ENCODE measurements at places on chromosomes 3 and 15.

DNA sequence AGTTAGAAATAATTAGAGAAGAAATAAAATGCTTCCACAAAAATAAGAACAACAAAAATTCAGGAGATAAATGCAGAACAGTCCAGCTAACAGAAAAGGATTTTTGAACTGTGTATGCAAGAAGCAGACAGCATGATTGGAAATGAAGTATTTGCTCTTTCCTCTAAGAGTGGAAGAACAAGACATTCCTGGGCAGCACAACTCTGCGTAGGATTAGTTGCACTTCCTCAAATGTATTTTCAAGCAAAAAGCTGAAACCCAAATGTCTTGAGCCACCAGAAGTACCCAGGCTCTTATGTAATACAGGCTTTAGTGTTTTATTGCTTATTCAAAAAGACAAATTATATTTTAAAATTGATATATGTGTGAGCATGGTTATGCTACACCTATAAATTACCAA, 127.2 kb downstream of the ZBTB20 start:
- peak; percentile 44 for DNase-seq

- peak; percentile 82 for DNase-seq
These were observed 25.3 kb downstream of the CMSS1 start for GRCh38 chr3:99842826-99843589.

GRCh38 chr15:39728845-39729244, 53.8 kb downstream of the FSIP1 start:
- no peak for DNase-seq

- DNase-seq = no peak
These were observed 943.6 kb downstream of the DIPK2A start for GRCh38 chr3:144915202-144915601.

DNA sequence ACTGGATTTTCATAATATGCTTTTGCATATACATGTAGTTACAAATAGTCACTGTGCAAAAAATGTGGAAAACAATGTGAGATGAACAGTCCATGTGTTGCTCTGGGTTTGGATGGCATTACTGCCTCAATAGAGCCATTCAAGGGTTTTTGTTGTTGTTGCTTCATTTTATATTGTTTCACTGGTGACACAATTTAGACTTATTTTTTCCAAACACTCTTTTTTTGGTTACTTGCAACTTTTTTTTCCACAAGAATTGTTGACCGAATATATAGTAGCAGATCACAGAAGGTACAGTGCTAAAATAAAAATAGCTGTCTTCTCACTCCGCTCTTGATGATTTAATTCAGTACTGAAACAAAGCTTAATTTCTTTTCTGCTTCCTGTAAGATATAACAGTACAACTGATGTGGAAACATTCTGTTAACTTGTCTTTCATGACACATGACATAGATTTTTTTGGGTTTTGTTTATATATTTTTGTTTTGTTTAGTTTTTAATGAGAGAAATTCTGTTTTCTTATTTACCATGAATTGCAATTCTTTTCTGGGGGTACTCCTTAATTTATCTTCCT, 618.6 kb downstream of the NAALADL2 start:
- no peak for DNase-seq

DNA sequence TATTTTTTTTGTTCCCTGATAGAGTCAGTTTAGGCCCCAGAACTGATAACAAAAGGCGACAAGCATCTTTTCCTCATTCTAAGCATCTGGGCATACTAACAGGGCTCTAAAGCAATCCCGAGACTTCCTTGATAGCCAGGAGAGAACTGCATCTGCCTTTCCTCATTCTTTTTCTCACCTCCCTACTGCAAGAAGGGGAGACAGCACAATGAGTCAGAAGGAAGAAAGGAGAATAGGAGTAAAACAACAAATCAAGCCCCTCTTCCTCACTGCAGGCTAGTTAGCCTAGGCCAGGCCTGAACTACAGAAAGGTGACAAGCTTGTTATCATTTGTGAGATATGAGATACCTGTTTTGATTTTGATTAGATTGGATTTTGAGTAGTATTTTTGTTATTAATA, 97.9 kb downstream of the NAALADL2 start:
- no peak for DNase-seq

GRCh38 chr3:124923833-124924232, 10.7 kb downstream of the MUC13 start:
- peak; percentile 19 for DNase-seq

- no peak for DNase-seq
These were observed 7.8 kb downstream of the C3orf18 start for GRCh38 chr3:50559702-50560101.

- no peak for DNase-seq
These were observed 94.3 kb downstream of the DGKG start for GRCh38 chr3:186267758-186268157.

- DNase-seq = no peak
These were observed 110.9 kb downstream of the VGLL3 start for GRCh38 chr3:86880066-86880465.

- no peak for DNase-seq
These were observed 32.5 kb downstream of the MRPS25 start for GRCh38 chr3:15032650-15033049.

DNA sequence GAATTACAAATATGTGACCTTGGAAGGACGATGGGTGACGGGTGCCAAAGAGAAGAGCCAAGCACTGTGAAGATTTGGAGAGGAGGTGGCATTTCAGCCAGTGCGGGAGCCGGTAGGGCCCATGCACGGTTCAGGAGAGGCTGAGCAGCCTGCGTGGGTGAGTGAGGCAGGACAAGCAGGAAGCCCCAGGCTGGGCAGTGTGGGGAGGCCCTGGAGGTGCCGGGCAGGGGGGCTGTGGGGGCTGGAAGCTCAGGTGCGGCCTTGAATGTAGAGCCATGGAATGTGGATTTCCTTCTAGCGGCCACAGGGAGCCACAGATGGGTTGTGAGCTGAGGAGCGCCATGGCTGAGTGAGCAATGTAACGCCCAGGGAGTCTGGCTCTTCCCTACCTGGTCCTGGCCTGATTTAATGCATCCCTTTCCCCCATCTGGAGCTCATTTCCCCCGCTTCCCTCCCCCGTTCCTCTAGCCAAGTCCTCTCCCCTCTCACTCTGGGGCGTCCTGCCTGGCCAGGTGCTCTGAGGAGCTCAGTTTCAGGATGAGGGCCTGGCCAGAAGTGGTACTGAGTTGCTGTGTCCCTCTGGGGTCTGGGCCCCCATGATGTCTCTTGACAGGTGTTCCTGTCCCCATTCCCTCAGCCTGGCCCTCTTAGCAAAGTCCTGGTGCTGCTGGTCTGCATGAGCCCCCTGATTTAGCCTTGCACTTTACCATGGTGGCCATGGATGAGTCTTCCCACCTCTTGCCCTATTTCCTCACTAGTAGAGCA, 41.8 kb upstream of the IQSEC1 start:
- no peak for DNase-seq

DNA sequence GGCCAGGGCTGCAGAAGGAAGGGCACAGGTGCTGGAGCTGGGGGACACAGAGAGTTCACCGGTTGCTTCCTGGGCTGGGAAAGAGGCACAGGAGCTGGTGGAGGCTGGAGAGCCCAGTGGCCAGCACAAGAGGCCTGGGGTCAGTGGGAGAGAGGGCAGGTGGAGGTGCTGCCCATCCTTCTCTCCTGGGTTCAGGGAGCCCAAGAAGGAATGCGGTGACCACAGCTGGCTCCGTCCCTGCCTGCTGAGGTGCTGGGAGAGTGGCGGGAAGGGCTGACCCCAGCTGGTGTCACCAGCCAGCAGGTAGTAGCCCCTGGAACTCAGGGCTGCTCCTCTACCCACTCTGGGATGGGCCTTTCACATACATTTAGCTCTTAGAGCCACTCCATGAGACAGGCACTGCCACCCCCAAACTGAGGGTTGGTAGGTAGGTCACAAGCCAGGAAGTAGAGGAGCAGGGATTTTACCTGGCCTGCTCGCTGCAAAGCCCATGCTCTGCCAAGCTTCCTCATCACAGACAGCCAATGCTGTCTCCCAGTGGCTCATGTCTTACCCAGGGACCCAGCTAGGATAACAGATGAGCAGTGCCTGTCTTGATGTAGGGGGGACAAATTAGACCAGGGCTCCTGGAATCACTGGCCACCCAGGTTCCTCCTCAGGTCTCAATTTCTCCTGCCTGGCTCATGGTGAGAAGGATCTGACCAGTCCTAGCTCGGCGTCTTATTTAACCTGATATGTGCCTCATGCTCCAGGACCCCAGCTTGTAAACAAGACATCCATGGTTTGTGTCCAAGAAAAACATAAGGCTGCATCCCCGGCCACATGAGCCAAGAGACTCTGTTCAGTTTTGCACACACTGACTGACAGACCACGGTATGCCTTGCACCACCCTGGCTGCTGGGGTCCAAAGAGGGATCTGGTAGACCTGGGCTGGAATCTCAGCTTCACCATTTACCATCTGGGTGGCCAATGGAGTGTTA, 119.2 kb downstream of the CORO2B start:
- DNase-seq = no peak

DNA sequence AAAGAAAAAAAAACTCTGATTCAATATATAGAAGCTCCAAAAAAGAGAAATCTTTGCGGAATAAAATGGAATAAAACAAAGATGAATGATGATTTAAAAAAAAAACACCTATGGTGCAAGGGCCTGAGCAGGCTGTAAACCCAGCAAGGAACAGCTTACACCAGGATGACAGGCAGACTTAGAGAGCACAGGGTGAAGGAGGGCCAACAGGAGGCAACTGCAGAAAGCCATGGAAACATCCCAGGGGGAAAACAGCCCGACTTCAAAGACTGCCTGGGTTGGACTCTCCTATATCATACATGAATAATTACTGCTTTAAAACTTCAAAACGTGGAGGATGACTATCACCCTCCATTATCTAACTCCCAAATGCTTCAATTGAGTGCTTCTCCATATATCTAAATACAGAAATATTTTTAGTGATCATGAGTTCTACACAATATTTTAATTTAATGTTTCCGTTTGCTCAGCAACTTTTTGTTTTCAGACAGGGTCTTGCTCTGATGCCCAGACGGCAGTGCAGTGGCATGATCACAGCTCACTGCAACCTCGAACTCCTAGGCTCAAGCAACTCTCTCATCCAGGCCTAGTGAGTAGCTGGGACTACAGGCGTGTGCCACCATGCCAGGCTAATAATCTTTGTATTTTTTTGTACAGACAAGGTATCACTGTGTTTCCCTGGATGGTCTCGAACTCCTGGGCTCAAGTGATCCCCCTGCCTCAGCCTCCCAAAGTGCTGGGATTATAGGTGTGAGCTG, 456.2 kb downstream of the TBL1XR1 start:
- DNase-seq = no peak

DNA sequence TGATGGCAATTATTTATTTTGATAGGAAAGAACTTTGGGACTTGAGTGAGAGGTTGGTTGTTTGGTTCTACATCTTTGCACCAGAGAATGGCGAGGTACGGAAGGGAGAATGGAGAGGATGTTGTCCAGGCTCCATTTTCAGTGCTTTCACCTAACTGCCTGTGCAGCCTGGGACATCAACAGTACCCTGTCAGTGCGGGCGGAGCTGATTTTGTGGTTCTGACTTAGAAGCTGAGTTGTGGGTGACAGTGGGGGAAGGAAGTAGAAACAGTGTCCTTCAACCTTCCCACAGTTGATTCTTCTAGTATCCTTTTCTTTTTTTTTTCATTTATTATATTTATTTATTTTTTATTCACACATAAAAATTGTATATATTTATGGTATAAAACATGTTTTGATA, 95.3 kb downstream of the TIGIT start:
- no peak for DNase-seq

- DNase-seq = no peak
These were observed 207.3 kb downstream of the XXYLT1 start for GRCh38 chr3:195063581-195064193.

DNA sequence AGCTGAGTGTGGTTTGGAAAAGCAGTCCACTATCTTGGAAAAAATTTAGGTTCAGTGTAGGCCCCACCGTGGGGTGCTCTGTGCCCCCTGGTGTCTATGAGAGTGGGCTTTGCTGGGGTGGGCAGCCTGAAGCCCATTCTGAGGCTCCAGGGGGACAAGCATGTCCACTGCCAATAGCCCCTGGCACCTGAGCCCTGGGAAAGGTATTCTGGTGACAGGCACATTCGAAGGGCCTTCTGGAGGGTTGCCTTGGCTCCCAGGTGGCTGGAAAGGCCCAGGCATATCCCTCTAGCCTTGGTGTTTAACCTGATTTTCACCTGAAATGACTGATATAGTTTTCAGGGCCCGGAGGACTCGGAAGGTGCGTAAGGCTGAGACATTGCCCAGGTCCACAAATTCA, 36.1 kb downstream of the SCN5A start:
- no peak for DNase-seq

GRCh38 chr3:33581666-33582065, 136.4 kb downstream of the CLASP2 start:
- DNase-seq = no peak

DNA sequence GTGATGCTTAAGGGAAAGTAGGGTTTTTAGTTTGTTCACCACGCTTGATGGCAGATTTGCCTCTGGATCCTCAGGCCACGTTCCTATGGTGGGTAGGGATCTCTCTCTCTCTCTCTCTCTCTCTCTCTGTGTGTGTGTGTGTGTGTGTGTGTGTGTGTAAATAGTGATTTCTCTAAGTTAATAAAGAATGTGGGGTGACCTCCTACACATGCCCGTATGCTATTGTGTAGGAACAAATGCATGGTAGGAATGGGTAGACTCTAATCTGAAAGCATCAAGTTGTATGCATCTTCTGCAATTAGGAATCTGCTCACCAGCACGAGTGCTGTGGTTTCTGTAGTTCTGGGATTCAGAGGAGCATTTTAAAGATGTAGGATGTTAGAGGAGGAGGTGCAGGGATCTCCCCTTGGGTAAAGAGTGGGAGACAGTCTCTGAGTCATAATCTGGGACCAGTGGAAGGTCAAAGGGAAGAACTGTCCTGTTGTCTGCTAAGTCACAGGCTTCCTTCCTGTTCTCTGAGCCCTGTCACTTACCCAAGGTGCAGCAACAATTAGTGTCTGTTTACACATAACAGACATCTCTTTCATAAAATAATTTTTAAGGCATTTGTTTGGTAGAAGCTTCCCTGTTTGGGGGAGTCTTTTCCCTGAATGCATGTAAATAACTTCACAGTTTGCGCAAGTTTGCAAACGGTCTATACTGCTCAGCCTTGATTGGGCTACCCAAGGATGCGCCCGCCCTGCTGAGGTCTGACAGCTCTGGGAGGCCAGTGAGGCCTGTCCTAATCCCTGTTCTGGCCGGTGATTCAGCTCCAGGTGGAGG, 139.8 kb downstream of the IGF1R start:
- no peak for DNase-seq

DNA sequence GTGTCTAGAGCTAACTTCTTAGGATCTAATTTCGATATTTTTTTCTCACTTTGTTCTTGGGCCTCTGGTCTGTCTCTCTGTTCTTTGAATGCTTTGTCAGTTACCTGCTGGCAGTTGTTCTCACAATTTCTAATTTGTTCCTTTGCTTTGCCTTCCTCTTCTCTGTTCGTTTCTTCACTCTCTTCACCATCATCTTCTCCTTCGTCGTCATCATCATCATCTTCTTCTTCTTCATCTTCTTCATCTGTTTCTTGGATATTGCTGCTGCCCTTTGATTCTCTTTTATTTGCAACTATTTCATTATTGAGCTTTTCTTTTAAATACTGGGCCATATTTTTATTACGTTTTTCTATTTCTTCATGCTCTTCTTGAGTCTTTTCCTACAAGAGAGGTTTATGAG, 2.7 kb downstream of the LMOD3 start:
- DNase-seq = no peak

Measured in adipocyte (in vitro differentiated cells).